ENCODE measurements at places on chromosomes 1 and 21.

- no peak for DNase-seq
Observed at GRCh38 chr1:214447557-214447871, 103.9 kb downstream of the PTPN14 start.

DNA sequence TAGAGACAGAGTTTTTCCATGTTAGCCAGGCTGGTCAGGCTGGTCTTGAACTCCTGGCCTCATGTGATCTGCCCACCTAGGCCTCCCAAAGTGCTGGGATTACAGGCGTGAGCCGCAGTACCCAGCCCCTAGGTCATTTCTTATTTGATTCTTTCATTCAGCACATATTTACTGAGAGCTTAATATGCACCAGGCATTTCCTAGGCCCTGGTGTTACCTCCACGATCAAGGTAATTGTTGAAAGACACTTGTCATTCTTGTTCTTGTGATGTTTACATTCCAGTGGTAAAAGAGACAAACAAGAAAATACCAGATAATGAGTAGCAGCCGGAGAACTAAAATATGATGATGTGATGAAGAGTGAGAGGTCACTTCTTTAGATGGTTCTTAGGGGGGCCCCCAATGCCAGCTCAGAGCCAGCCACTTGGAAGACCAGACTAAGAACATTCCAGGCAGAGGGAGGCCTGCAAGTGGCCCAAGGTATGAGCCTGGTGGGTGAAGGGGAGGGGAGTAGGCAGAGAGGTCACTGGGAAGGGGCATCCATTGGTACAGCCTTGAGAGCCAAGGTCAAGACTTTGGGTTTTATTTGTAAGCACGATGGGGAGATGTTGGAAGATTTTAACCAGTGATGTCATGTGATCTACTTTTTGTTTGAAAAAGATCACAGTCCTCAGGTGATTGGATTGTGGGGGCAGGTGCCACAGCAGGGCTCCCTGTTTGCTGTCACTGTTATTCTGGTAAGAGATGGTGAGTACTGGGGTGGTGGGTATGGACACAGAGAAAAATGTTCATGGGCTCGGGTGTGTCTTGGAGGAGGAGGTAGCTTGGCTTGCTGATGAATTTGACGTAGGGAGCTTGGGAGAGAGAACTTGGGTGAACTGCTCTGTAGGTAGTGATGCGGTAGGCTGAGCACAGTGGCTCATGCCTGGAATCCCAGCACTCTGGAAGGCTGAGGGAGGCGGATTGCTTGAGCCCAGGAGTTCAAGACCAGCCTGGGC, 18.7 kb downstream of the UBE2Q1 start:
- DNase-seq: no peak

GRCh38 chr21:42154237-42155044, 64.5 kb upstream of the ABCG1 start:
- no peak for DNase-seq

GRCh38 chr1:92447033-92447681, 39.6 kb downstream of the GFI1 start:
- DNase-seq: no peak

- DNase-seq: no peak
Observed at GRCh38 chr1:56287721-56288120, 291.6 kb downstream of the PLPP3 start.

DNA sequence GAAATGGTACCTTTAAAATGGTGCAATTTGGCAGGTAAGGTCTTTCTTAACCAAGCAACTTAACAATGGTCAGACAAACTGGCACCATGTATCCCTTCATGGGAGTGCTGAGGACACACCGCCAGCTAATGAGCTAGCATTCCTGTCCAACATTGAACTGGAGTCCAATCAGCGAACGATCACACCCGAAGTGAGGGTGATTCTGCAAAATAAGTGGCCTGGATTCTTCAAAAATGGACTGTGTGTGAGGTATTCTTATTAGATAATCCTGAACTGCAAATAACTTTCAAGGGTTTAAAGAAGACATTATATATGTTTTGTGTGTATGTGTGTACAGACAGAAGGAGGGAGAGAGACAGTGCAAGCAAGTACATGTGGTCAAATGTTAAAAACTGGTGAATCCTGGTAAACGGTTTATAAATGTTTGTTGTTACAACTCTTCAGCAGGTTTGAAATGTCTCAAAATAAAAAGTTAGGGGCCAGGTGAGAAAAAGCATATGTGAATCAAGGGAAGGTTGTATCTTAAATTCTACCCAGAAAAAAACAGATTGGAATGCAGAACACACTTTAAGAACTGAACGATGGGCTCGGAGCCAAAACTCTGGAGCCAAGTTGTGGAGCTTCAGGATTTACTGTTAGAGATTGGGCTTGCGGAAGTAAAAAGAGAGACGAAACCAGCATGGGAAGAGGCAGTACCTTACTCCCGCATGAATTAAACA, 20.9 kb downstream of the GADD45A start:
- DNase-seq: no peak

DNA sequence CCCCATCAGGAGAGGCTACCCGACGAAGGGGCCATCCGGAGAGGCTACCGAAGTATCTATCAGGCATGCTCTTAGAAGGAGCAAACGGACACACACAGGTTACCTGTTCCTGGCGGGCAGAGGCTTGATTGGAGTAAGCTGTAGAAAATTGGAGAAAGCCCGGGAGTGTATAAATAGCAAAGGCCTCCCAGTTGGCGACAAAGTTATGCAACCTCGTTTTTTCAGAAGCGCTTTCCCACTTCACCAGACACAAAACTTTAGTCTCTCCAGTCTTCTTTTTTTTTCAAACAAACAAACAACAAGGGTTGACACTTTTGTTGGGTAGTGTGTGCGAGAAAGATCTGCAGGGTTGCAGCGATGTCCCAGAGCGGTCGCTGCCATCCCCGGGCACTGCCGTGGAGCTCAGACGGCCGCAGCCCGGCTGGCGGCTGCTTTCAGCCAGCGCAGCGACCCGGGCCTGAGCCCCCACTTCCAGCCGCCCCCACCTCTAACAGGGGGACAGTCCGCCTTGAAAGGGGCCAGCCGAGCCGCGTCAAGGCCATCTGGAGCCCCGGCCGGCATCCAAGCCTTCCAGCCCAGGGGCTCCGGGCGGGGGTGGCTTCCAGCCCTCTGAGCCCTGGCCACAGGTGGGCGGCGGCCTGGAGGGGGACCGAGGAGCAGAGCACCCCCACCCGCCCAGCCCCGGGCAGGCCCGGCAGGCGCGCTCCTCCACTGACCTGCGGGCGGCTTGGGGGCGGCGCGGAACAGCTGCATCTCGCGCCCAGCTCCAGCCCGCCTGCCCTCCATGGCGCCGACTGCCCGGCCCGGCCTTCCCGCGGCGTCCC, 616 bp downstream of the MCOLN3 start:
- DNase-seq: no peak

- DNase-seq: no peak
Observed at GRCh38 chr1:101316256-101316655, 79.4 kb downstream of the S1PR1 start.

GRCh38 chr1:154941333-154942013, 5.0 kb upstream of the PMVK start:
- DNase-seq: no peak

DNA sequence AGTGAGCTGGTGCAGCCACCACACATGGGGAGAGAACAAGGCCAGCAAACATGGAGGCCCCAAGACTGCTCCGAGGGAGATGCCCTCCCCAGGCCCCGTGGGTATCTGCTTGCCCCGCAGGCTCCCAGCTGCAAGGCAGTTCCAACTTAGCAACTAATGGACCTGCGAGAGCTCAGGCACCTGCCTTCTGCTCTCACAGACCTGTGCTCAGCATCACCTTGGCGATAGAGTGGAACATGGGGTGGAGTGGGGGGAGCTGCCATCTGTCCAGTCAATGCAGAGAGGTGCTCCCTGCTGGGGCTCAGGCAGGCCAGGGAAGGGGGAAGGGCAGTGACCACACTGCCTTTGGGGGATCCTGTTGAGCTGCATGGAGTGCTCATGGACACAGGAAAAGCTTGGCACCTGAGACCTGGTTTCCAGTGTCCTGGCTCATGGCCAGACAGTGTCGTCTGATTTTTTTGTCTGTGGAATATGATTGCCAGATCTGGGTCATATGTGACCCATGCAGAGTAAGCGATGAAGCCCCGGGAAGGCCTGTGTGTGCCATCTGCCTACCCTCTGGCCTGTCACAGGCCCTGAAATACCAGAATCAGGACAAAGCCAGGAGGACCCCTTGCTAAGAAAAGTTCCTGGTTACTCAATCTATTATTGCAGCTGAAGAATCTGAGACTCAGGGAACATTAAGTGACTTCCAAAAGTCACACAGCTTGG, 39.9 kb upstream of the TENT5C start:
- DNase-seq: no peak

GRCh38 chr1:160004001-160004400, 27.8 kb downstream of the PIGM start:
- DNase-seq: no peak

GRCh38 chr1:197572169-197572568, 203.1 kb downstream of the DENND1B start:
- DNase-seq: no peak

- no peak for DNase-seq
Observed at GRCh38 chr1:2036287-2036686, 13.9 kb upstream of the PRKCZ start.

GRCh38 chr1:29878501-29878900, 642.2 kb downstream of the PTPRU start:
- DNase-seq: no peak

DNA sequence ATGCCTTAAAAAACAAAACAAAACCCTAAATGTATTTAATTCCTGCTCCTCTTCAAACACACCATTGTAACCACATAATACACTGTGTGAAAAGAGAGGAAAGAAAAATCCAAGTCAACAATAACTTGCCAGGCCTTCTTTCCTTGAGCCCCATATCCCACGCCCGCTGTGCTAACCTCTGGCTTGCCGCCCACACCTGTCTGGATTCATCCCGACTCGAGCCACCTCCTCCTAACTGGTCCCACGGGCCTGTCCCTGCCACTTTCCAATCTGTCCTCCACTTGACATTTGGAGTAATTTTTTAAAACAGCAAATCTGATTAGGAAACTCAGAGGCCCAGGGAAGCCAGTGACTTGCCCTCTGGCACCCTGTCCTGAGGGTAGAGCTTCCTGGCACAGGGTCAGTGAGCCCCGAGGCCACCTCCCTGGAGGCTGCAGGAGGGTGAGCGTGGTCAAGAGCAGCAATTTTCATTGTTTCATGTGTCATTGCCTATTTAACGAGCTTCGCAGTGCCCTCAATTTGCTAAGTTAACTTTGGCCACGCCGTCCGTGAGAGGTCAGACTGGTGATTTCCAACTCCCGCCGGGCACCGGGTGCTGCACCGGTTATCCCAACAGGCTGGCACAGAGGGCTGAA, 54.1 kb downstream of the B3GALT5 start:
- DNase-seq: no peak

GRCh38 chr1:85421179-85421578, 43.8 kb downstream of the DDAH1 start:
- no peak for DNase-seq

DNA sequence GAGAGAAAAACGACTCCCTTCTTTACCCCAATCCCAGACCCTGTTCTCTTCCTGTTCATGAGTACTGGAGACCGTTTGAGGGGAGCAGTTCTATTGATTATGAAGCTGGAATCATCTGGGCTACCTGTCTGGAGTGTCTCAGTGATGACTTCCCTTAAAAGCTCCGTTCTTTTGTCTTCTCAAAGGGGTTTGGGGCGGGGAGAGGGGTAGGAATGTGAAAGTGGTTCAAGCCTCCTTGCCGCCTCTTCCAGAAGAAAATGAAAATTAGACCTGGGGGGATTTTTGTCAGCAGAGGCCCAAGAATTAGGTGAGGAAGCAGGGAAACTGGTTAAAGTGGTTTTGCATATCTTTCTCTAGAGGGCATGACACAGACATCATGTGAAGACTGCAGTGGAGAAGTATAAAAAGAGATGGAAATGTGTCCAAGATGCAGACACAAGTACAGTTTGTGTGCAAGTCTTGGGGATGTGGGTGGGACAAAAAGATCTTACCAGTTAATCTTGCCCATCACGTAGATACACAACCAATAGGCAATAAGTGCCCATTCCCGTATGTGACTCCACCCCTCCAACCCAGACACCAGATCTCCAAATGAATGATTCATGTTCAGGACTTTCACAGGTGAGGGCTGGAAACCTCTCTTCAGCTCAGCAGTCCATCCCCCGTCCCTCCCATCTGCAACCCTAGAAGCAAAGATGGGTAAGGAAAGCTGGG, 470 bp upstream of the MTMR11 start:
- no peak for DNase-seq

DNA sequence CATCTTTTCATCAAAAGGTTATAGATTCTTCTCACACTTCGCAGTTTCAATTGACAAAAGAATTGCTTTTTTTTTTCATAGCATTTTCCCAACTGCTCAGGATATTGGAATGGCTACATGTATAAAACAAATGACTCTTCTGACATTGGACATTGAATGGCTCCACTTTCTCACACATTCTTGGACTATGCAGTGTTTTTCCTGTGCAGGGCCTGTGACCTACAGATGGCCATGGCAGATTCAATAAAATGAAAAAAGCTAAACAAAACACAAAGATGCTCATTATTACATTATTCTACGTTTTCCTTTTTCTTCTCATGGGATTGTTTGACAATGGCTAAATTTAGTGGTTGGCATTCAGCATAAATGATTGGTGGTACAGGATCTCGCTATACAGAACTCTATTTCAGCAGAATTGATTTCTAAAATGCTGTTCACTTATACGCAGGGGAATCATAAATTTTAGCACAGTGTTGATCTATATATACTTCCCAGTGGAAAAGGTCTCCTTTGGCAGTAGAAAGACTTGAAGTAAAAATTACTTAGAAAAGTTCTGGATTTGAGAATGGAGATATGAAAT, 115.6 kb upstream of the ADAMTS5 start:
- no peak for DNase-seq

DNA sequence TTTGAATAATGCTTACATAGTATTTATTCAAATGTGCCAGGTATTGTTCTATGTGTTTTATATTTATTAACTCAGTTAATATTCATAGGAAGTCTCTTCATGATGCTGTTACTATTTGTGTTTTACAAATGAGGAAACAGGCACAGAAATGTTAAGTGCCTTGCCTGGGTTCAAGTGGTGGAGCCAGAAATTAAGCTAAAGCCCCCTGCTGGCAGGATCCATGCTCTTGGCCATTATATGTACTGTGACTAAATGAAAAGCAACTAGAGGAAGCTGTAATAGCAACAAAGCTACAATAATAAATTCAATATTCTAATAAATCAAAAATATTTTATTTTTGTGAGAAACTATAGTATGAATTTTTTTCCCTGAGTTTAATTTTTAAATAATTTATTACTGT, 30.0 kb downstream of the IARS2 start:
- no peak for DNase-seq

- DNase-seq: no peak
Observed at GRCh38 chr1:147479864-147480564, 61.3 kb upstream of the BCL9 start.

DNA sequence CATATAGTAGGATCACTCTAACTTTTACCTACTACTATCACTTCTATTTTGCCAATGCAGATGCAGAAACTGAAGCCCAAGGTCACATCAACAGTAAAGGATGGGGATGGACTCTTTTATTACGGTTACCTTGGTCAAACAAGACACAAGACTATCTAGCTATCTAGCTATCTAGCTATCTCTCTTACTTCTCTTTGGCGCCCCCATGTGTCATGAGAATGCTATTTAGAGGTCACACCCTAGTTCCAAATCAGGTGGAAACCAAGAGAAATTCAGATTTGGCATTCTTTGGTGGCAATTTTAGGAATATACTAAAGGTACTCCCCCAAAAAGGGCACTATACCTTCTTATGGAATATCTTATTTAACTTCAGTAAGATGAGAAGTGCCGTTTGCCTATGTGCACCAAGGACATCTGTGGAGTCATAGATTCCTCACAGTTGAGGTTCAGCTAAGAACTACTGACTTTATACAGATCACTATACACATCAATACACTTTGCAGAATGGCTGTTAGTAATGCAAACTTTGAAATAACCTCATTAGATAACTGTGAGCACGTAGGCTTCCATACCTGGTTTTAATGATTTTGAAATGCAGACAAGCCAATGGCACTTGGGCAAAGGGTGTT, 6.7 kb downstream of the ZNF648 start:
- DNase-seq: peak; percentile 40
